Endothelial cell of umbilical vein (primary cell): ENCODE measurements at places on chromosomes 2 and 18. TPM values are rescaled to one million over a fixed set of nuclear protein-coding genes. Genes with fewer than 3 reads are reported as not detected.

TNFRSF11A gene
- 11.1 and 11.9 TPM in 2 replicates for total RNA-seq

OTOS gene
- not detected in 2 replicates for total RNA-seq

ALLC gene
- total RNA-seq, result not detected in 2 replicates

GULP1 gene
- total RNA-seq, result 43.0 and 53.8 TPM in 2 replicates

SAG gene
- not detected in 2 replicates for total RNA-seq

UGT1A5 gene
- total RNA-seq, result not detected in 2 replicates

LBH gene
- 2.9 and 5.5 TPM in 2 replicates for total RNA-seq

LRRC30 gene
- total RNA-seq, result not detected in 2 replicates

GALNT14 gene
- total RNA-seq, result 0.35 and 0.40 TPM in 2 replicates

C2orf15 gene
- not detected in 2 replicates for total RNA-seq

CEBPZOS gene
- 36.3 and 41.5 TPM in 2 replicates for total RNA-seq

ZNF521 gene
- total RNA-seq, result 166 and 168 TPM in 2 replicates

RAMP1 gene
- not detected in 2 replicates for total RNA-seq

PLB1 gene
- 0.80 and 1.1 TPM in 2 replicates for total RNA-seq

SERPINB12 gene
- not detected in 2 replicates for total RNA-seq

STARD6 gene
- not detected in 2 replicates for total RNA-seq

GMPPA gene
- total RNA-seq, result 34.1 and 39.1 TPM in 2 replicates

REG3A gene
- not detected in 2 replicates for total RNA-seq

FIGN gene
- total RNA-seq, result 6.6 and 8.1 TPM in 2 replicates

CCDC150 gene
- total RNA-seq, result 18.1 and 19.9 TPM in 2 replicates

IL1RN gene
- total RNA-seq, result not detected in 2 replicates

TANK gene
- total RNA-seq, result 83.2 and 88.2 TPM in 2 replicates

TDRD15 gene
- total RNA-seq, result not detected in 2 replicates

APOB gene
- total RNA-seq, result 0.09 and 0.25 TPM in 2 replicates

POTEF gene
- 0.09 TPM in 1 of 2 replicates, not detected in the other for total RNA-seq

EMILIN1 gene
- total RNA-seq, result 4.1 and 16.6 TPM in 2 replicates

RBM45 gene
- total RNA-seq, result 11.2 and 12.4 TPM in 2 replicates

ABCG5 gene
- total RNA-seq, result not detected in 2 replicates

DPYSL5 gene
- not detected in 2 replicates for total RNA-seq

MATN3 gene
- 3.4 and 6.1 TPM in 2 replicates for total RNA-seq

LIMS3 gene
- 9.4 and 17.8 TPM in 2 replicates for total RNA-seq

EFHD1 gene
- not detected in 2 replicates for total RNA-seq

GAL3ST2 gene
- 0.23 TPM in 1 of 2 replicates, not detected in the other for total RNA-seq

EML6 gene
- 1.3 and 2.1 TPM in 2 replicates for total RNA-seq

VWC2L gene
- not detected in 2 replicates for total RNA-seq

CDK15 gene
- not detected in 2 replicates for total RNA-seq

SULT1C4 gene
- 28.2 and 29.3 TPM in 2 replicates for total RNA-seq

ASAP2 gene
- 75.8 and 79.2 TPM in 2 replicates for total RNA-seq

IL36RN gene
- total RNA-seq, result not detected in 2 replicates

NPPC gene
- not detected in 2 replicates for total RNA-seq

CHRNG gene
- not detected in 2 replicates for total RNA-seq

FAM161A gene
- total RNA-seq, result 5.9 and 6.1 TPM in 2 replicates

NEUROD1 gene
- not detected in 2 replicates for total RNA-seq

COBLL1 gene
- total RNA-seq, result 38.2 and 38.4 TPM in 2 replicates

REG1A gene
- not detected in 2 replicates for total RNA-seq

ZFAND2B gene
- 23.3 and 24.0 TPM in 2 replicates for total RNA-seq

CMPK2 gene
- 0.69 and 0.81 TPM in 2 replicates for total RNA-seq

ESPNL gene
- total RNA-seq, result not detected in 2 replicates

CD226 gene
- total RNA-seq, result 0.20 and 0.25 TPM in 2 replicates

CNTNAP5 gene
- total RNA-seq, result not detected in 2 replicates

DSC2 gene
- not detected in 2 replicates for total RNA-seq

COL4A4 gene
- not detected in 2 replicates for total RNA-seq

TMEM198 gene
- total RNA-seq, result not detected in 2 replicates

GPR148 gene
- total RNA-seq, result not detected in 2 replicates

ZAP70 gene
- total RNA-seq, result not detected in 2 replicates

C18orf54 gene
- total RNA-seq, result 20.8 and 21.4 TPM in 2 replicates

CNDP1 gene
- total RNA-seq, result not detected in 2 replicates

FZD7 gene
- total RNA-seq, result 0.23 and 0.29 TPM in 2 replicates

ARHGAP28 gene
- total RNA-seq, result 21.0 and 23.4 TPM in 2 replicates
